Stimulated activated CD8-positive, alpha-beta memory T cell treated with anti-CD3 and anti-CD28 coated beads, Interleukin-2, amount 100 ng/mL, for 48 hours (primary cell): ENCODE measurements at places on chromosomes 13 and 19.

DNA sequence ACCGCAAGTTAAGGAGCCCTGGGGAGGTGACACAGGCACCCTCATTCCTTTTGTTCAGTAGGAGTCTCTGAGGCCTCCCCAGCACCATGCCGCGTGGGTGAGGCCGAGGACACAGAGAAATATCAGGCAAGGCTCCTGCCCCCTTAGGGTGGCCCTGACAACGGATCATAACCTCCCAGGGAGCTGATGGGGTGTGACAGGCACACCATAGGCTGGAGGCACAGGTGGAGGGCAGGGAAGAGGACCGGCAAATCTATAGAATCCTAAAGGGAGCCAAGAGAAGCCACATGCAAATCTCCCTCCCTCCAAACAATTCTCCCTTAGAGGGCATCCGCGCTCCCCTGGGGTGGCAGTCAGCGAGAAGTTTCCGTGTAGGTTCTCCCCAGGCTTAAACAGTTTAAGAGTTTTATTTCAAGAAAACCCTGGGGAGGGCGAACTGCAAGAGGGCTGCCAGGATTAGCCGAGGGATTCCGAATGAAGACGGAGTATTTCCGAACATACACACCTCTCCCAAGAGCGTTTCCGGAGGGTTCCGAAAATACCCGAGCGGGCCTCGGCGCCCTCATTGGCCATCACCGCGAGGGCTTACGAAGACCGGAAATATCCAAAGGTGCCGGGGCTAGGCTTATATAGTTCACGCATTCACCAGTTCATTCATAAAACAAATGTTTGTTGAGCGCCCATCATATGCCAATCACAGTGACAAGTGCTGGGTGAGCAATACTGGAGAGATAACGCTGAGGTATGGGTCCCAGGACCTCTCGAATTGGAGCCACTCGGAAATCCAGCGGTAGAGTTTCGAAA is 610 bp upstream of the RPL28 start:
- peak; percentile 86 for DNase-seq

- DNase-seq: no peak
Observed at GRCh38 chr19:38265921-38266429, 1.6 kb downstream of the SPINT2 start.

- no peak for DNase-seq
Observed at GRCh38 chr19:50512999-50513745, 541 bp downstream of the ASPDH start.

DNA sequence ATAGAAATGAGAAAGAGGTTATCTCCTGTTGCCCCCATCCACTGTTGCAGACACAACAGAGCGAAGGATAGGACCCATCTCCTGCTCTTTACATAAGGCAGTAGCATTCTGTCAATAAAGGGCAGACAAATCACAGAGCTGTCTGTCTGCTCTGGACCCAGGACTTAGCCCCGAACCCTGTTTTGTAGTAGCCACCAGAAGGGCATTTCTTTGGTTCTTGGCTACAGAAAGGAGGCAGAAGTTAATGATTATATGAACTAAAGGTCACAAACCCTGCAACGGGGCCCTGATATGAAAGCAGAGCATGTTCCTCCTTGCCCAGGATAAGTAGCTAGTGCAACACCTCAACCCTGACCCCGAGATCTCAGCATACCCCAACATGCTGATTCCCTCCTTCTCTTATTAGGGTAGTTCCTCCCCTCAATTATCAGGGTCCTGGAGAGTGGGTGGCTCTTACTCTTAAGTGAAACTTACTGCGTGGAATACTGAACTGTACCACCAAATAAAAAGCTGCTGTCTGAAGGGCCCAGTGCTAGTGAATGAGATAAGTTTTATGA is 680.4 kb upstream of the SPRY2 start:
- DNase-seq: no peak

DNA sequence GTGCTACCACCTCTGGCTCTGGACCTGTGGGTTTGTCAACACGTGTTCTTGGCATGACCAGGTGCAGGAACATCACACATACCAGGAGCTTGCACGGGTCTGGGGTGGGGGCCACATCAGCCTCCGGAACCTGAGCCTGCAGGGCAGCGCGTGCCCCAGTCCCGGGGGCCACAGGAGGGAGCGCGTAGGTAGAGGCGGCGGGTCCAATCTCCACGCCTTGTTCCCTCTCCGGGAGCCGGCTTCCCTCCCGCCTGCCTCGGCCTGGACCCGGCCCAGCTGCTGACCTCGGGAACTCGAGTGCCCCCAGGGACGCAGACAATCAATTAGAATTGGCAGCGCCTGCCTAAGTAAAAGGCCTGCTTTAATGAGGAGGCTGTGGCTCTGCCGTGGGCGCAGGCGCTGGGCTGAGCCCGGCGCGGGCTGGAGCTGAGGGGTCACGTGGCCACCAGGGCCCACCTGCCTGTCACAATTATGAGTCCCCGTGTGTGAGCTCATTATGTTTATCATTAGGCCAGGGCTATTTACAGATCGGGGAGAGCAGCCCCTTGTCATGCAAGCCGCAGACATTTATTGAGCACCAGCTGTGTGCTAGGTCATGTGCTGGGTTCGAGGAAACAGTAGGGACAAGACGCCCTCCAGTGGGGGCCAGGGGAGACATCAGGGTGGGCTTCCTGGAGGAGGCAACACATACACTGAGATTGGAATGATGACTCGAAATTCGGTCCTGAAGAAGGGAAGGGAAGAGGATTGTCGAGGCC is 32.2 kb upstream of the TNFAIP8L1 start:
- no peak for DNase-seq

DNA sequence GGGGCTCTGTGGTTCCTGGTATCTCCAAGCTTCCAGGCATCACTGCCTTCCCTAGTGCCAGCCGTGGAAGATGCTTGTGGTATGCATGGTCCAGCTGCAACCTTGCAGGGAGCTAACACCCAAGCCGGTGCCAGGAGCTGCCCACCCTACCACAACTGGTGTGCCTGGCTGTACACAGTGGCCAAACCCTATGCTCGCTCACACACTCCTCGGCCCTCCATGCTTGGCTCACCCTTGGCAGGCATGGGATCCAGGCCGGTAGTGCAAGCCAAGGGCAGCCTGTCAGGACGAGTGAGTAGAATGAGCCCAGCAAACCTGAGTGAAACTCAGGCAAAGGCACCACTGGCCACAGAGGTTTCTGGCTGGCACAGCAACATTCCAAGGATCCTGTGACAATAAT is 1676.0 kb downstream of the SLITRK1 start:
- no peak for DNase-seq

DNA sequence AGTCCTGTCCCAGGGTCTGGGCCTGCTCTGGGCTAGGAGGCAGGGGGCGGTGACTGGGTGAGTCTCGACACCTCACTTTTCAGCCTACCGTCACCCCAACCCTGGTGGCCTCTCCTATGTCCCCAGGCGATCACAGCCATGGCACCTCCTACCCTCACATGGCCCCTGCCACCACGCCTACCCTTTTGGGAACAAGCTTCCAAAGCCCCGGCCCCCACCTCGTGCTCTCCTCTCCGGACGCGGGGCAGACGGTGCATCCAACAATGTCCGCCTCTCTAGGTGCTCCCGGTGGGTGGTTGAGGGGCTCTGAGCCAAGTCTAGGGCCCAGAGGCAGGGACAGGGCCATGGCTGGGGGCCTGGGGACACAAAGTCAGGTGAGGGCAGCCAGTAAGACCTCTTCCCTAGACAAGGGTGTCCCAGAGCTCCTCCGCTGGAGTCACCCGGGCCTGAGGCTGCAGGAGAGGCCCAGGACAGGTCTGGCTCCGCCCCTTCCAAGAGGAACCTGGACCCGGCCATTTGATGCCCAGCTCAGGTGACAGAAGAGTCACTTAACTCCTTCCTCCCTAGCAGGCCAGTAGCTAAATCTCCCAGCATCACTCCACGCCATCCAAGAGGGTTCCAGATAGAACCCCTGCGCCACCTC is at the start of gene SYNE4:
SYNE4 (minus strand) TSS at position 478 of the 643 bp plus-strand sequence; CDS start at position 346, 132 bp downstream.
- DNase-seq: no peak

DNA sequence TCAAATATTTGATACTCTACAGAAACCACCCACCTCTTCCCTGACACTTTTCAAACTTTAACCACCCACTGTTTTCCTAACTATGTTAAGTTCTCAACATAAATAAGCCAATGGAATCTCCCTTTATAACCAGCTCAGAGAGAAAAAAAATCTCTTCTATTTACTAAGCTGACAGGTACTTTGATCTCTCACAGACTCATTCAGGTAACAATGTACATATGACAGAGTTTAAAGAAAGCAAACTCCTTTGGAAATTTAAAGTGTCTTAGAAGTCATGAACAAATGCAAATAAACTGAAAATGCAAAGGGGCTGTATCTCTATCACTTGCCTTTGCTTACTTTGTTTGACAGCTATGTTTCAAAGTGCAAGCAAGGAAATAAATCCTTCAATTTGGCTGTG is 109.3 kb downstream of the KLF12 start:
- DNase-seq: no peak

DNA sequence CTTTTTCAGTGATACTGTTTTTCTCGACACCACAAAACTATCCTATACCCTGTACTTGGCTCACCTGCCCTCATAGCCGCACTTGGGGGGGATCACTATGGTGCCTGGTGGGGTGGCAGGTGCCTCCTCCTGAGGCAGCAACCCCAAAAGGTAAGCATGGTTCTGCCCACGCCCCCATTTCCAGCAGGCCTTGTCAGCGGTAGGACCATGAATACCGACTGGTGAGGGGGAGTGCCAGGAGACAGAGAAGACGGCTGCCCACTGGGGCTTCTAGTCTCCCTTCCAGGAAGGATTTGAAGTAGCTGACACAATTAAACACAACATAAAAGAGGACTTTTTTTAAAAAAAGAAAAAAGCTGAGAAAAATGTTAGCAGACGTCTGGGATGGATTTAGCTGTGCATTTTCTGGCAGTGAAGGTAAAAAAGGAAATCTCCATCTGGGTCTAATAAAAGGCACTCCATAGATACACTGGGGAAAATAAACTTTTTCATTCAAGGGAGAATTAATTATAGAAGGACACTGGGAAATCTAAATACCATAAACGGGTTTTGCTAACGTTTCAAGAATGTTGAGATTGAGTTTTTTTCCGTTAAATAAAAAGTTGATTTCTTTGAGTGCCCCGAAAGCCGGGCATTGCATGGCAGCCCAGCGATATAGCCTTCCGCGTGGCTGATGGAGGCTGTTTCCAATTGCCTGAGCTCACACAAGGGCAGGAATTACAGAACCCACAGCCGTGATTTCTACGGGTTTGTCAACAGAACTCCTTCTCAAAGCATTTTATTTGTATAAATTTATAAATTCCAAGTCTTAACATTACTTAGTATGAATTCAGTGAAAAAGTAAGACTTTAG is 45.1 kb downstream of the ATP11A start:
- DNase-seq: no peak

GRCh38 chr19:47145639-47146486 is 15.2 kb downstream of the SAE1 start:
- DNase-seq: no peak

DNA sequence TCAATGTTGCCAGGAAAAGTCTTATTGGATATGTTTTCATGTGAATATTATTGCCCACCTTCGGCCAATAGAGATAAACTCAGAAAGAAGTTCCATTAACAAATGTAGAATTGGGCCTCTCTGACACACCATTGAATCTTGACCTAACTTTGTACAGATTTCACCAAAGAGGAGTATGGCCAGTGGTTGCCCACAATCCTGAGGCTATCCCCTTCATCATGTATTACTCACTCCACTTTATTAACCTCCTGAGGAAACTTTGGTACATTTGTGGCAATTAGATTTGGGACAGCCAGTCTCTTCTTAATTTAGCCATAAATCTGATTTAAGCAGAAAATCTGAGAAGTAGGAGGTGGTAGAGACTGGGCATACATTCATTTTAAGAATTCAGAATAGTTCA is 53.3 kb upstream of the POSTN start:
- DNase-seq: no peak

DNA sequence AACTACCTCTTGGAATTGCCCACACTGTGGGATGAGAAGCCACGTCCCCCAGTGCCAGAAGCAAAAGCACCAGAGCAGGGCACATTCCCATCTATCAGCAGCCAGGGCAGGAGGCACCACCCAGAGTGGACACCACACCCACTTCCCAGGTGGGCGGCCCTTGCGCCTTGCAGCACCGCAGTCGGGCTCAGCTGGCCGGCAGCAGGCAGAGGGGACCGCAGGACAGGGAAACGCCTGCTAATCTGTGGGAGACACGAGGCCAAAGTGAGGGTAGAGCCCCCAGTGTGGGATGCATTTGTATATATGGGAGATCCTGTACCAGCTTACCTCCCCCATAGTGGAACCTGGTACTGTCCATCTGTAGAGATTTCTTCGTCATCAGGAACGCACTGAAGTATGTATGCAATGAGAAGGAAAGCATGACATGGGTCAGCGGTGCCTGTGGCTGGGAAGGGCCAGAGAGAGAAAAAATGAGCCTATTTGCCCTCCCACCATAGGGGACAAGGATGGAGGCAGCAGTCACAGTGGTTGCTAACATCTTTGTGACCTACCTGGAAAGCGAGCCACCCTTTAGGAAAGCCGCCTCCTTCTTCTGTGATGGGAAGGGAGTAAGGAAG is 30.9 kb upstream of the NPAS1 start:
- no peak for DNase-seq

- DNase-seq: no peak
Observed at GRCh38 chr13:100644371-100644770, 30.2 kb downstream of the TMTC4 start.

DNA sequence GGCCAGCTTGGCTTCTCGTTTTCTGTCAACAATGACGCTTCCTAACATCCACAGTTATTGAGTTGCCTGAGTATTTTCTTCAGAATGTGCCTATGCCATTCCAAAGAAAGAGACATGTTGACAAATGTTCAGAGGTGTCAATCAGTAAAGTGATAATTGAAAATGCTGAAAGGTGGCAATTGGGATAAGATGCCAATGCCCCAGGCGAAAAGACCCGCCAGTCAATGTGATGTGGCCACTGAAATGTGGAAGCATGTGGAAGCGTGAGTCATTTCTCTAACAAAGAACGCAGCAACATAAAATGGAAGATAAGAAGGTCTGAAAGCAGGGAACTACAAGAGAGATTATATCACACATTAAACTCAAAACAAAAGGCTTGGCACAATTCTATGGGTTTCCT is 882.2 kb upstream of the SLC10A2 start:
- DNase-seq: no peak

DNA sequence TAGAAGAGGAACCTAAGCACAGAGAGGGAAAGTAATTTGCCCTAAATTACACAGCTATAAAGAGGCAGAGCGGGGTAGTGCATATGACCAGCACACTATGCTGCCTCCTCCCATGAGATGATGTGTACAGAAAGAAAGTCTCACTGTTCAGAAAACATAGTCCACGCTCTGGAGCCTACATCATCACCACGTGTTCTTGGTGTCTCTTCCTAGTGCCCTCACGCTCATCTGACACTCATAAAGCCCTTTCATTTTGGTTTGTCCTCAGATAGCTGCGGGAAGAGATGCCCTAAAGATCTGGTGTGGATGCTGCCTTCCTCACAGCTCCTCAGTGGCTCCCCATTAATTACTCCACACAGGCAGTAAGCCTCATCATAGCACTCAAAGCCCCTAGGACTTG is 27.4 kb upstream of the SIAH3 start:
- DNase-seq: no peak

- DNase-seq: no peak
Observed at GRCh38 chr13:98978280-98978679, 416 bp upstream of the DOCK9 start.

DNA sequence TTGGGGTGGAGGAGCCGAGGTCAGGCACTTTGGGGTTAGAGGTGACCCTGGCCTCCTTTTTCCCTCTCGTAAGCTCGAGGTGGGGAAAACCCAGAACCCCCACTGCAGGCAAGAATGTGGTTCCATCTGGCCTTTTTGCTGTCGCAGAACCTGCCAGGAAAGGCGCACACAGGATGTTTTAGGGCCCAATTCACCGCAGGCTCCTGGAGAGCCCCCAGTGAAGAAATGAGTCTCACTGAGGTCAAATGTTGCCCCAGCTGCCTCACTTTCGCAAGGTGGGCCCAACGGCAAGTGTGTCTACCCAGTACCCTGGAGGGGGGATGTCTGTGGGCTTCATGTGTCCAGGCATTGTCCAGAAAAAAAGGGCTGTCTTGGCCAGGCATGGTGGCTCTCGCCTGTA is 61.8 kb downstream of the PEX11G start:
- peak; percentile 20 for DNase-seq
